A549 (cell line): ENCODE measurements at places on chromosomes 13 and 19. TPM values are rescaled to one million over a fixed set of nuclear protein-coding genes. Genes with fewer than 3 reads are reported as not detected.

- no peak for DNase-seq
Observed at GRCh38 chr13:48188131-48188530, 44.9 kb upstream of the ITM2B start.

DNA sequence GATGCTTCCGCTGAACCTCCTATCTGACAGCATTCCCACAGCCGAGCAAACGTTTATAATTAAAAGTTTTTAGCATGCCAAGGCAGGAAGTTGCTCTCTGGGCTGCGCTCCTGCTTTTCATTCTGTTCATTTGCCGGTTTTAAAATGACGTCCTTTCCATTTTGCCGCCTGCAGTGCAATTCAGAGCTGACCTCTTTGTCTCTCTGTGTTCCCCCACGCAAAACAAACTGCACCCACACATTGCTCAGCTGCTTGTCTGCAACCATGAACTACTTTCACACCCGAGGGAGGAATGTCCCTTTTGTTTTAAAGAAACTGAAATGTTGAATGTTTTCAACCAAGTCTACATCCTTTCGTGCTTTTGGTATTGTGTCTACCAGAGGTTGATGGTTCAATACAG is 416.5 kb downstream of the EFNB2 start:
- DNase-seq = no peak

DNA sequence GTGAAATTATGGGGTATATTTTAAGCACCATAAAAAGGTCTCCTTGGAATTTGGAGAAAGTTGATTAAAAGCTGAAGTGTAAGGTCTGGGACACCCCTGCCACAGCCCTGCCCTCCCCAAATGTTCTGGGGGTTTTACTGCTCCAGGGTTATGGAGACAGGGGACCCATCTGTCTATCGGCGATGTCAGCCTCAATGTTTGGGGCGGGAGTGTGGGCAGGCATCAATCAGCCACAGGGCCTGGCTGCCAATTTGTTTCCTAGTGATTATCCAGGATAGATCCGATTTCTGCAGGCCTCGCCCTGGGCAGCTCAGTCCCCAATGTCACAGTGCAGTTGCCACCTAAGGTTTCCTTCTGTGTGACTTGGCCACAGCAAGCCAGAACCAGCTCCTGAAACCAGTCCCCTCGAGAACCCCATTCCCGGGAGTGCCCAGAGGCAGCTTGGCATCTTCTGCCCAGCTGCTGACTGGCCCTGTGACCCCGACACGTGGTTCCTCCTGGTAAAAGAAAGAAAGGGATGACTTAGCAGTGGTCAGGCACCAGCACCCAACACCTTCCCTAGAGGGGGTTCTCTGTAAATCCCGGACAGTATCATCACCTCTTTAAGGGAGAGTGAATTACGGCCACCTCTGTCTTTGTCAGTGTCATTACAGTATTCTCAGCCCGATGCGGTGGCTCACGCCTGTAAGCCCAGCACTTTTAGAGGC is 41.6 kb downstream of the MYO9B start:
- no peak for DNase-seq

GRCh38 chr13:77009011-77009410 is 17.1 kb downstream of the CLN5 start:
- DNase-seq = no peak

DNA sequence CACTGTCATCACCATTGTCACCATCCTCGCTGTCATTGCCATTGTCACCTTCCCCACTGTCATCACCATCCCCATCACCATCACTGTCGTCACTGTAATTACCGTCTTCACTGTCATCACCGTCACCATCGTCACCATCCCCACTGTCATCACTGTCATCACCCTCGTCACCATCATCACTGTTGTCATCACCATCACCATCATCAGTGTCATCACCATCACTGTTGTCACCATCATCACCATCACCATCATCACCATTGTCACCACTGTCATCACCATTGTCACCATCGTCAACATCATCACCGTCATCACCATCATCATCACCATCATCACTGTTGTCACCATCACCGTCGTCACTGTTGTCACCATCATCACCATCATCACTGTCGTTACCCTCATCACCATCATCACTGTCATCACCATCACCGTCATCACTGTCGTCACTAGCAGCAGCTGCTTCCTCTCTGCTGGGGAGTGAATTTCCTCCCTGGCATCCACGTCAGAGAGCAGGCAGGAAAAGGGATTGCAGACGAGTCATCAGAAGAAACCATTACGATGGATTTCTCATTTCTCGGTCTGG is 27.3 kb downstream of the TMEM255B start:
- no peak for DNase-seq

GRCh38 chr13:105538346-105538745 is 997.1 kb downstream of the EFNB2 start:
- no peak for DNase-seq

DNA sequence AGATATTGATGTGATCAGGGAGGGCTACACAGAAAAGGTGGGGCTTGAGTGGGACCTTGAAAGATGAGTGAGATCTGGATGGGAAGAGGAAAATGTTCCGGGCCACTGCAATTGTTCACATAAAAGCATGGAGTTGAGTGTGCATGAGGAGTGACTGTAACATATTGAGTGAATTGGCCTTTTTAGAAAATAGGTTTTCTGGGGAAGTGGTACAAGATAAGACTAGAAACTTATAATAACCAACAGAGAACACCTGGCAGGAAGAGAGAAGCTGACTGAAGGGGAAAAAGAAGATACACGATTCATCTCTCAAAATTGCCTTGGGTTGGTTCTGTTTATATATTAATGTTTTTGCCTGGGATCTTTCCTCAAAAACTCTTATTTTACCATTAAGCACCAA is 32.2 kb downstream of the SLC10A2 start:
- no peak for DNase-seq

GRCh38 chr19:49553451-49554271 is 25.9 kb downstream of the RCN3 start:
- no peak for DNase-seq

DNA sequence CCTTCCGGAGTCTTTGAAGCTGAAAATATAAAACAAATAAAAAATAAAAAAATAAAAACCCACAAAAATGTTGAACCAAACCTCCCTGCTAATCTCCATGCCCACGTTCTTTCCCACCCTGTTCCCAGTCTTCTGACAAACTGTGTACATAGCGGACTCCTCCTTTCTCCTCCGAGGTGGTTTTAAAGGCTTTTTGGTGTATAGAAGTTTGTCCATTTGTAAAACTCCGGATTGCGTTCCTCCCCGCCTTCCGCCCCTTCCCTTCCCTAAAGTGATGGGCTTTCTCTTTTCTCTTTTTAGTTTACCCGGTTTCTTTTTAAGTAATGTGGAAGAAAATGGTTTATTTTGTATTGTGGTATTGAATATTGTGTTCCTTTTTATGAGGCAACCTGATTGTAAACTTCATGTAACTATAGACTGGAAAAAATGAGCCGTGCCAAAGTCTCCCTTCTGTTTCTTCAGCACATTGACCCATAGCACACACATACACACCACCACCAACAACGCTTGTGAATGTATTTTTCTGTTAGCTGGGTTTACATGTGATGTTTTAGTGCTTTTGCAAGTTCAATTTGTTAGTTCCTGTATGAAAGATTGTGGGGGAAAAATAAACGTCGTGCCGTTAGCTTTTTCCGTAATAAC is 4.4 kb downstream of the ZIC2 start:
- no peak for DNase-seq

GRCh38 chr13:27595055-27595811 is 25.1 kb downstream of the LNX2 start:
- no peak for DNase-seq

GRCh38 chr13:27374650-27375049 is 49.8 kb upstream of the GTF3A start:
- peak; percentile 76 for DNase-seq

Gene ATP4A
- polyA plus RNA-seq = 0.05 TPM in 1 of 3 replicates, not detected in the others

Gene MEIS3
- 21.8 to 31.4 TPM (median 27.1 TPM) in 3 replicates for polyA plus RNA-seq

Gene COL4A1
- polyA plus RNA-seq = 70.9 to 71.4 TPM (median 71.3 TPM) in 3 replicates

Gene OR7C1
- polyA plus RNA-seq = not detected in 3 replicates

Gene CBLC
- polyA plus RNA-seq = not detected in 3 replicates

Gene ETFB
- 262 to 270 TPM (median 267 TPM) in 3 replicates for polyA plus RNA-seq
